ENCODE measurements at places on chromosomes 6 and 20.

GRCh38 chr6:34041385-34041784, 104.5 kb downstream of the GRM4 start:
- no peak for DNase-seq

DNA sequence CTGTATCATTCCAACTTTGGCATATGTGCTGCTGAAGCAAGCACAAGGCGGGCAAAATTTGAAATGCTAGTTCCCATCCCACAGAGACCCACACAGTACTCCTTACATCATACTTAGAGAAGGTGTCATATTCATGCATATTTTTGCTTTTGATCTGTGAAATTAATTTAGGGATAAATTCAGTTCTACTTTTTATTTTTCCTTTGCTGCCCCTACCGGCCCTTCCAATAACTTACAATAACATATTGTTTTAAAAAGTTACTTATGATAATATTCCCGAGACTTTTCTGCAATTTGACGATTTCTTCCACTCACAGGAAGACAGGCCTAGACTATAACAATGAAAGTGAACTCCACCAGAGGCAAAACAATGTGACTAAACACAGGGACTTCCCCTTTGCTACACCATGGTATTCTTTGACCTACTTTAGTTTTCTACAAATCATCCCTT, 35.0 kb downstream of the SESN1 start:
- DNase-seq = no peak

DNA sequence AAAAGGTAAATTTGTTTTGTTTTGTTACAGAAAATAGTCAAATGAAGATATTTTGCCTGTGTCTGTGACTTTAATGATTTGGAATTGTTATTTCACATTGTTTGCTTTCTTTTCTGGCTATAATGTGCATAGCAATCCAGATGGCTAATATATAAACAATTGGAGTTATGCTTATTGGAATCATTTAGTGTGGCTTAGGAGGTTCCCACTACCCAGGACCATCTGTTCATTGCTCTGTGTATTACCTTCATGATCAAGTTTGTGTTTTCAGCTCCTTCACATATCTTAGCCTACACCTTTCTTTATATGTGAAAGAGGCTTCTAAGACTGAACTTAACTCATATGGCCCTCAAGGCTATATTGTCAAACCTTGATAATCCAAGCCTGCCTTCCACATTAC, 232.9 kb downstream of the BCKDHB start:
- DNase-seq = no peak

DNA sequence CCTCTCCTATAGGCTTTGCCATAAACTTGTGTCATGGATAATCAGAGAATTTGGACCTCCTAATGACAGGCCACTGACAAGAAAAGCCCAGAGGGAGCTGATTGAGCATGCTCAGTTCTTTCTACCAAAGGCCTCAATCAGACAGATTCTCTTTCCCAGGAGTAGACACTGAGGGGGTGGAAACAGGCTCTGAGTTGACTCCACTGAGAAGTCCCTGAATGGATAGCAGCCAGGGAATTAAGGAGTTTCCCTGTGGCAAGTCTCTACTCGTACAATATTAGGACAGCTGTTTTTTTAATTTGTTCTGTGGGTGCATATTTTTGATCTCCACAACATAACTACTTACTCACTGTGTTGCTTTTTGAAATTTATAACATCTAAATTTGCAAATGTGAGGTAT, 63.3 kb downstream of the SLC16A10 start:
- DNase-seq = no peak

Data from fibroblast of skin of right quadriceps (primary cell).